ENCODE measurements at places on chromosomes 12 and 14.

DNA sequence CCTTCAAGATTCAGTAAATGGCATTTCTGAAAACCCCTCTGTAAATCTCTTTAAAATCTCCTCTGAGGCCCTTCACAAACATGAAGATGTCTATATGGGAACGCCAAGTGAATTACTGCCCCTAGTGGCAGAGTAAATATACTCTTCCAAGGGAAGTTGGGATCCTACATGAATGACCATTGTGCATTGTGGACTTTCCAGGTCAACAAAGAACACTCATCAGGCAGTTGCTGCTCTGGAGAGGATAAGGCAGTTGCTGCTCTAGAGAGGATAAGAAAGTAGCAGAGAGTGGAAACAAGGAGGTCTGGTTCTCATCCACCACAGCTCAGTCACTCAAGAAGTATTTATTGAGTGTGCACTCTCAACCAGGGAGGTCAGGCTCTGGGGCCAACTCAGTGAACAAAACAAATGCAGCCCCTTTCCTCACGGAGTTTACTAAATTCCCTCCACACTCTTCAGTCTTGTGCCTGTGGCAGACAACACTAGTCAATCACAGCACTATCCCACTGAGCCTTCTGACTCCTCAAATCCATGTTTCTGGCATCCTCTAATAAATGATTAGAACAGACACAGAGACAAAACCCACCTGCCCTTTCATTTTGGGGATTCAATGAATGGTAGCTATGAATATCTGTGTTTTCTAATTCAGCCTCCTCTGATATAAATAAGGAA lies 52.9 kb downstream of the SVOP start:
- DNase-seq = no peak

DNA sequence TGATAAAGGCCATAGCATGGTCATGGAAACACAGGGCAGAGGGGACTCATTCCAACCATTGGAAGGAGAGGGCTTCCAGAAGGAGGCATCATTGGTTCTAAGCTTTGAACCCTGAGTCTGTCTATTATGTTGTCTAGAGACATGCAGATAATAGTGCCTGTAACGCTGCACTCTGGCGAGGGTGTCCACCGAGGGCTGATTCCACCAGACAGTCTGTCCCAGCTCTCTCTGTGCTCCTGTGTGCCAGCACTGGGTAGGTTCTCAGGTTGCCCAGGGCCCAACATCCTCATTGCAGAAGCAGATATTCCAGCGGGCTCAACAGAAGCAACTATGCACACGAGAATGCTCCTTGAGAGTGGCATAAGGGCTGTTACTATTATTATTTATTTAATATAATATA lies 18.7 kb upstream of the CLMN start:
- no peak for DNase-seq

DNA sequence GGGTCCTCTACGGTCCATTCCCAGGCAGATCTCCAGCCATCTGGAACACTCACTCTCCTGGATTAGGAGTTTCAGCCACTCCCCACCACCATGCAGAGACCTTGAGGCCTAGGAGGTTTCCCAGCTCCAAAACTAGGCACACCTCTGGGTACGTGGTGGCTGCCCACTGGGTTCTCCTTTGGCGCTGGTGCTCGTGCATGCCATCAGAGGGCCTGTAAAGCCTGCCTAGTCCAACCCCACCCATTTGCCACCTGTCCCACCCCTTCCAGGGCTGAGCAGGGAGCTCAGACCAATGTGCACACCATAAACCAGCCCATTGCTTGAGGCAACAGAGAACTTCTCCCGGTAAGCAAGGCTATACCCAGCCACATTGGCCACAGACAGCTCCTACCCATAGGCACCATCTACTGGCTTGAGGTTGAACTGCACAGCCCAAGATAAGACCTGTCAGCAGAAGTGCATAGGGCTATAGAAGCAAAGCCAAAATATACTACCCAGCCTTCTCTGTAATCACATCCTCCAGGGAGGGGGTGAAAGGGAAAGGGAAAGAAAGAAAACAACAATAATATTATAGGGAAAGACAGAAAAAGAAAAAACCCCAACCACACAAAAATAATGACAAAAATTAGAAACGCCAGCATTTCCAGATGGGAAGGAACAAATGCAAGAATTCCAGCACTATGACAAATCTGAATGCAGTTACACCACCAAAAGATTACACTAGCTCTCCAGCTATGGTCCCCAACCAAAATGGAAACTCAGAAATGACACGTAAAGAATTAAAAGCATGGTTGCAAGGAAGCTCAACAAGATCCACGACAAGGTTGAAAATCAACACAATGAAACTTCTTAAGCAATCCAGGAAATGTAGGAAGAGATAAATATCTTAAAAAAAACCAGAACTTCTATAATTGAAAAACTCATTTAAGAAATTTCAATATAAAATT lies 111.9 kb upstream of the CCDC175 start:
- no peak for DNase-seq

- no peak for DNase-seq
Observed at GRCh38 chr12:54296393-54297099, 4.3 kb downstream of the NFE2 start.

DNA sequence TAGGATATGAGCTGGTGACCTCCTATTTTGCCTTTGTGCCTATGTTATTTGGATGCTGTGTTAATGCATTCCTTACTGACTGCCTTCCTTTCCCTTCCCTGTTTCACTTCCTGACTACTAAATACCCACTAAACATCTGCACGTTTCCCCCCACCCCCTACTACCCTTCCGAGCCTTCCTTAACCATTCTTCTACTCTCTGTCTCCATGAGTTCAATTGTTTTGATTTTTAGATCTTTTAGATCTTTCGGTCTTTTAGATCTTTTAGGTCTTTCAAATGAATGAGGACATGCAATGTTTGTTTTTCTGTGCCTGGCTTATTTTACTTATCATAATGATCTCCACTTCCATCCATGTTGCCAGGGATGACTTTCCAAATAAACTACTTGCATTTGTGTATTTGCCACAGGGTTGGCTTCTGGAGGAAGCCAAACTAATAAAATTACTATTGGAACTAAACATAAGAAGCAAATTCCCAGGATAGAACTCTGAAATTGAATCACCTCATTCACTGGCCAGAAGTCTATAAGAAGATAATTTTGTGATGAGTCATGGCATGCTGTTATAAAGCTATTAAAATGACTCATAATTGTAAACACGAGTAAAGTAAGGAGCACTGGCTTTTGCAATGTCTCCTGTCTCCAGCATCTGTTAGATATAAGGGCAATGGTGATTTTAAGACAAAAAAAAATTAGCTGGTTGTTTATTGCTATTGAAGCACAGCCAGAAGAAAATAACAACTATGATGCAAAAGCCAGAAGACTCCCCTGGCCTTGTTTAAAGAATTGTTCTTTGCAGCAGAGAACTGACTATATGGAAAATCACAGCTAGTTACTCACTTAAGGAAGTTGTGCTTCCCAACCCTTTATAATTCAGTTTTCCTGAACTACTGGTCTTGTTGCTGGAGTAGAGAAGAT lies 586.3 kb downstream of the LRFN5 start:
- no peak for DNase-seq

- no peak for DNase-seq
Observed at GRCh38 chr14:56194042-56194441, 75.8 kb downstream of the PELI2 start.

GRCh38 chr14:21454843-21455544 lies 929 bp downstream of the CHD8 start:
- DNase-seq = no peak

- DNase-seq = peak; percentile 60
Observed at GRCh38 chr14:90820958-90821357, 4.7 kb upstream of the TTC7B start.

- no peak for DNase-seq
Observed at GRCh38 chr12:64794305-64794704, 30.1 kb upstream of the TBC1D30 start.

GRCh38 chr12:92404259-92404894 lies 258.7 kb upstream of the BTG1 start:
- no peak for DNase-seq

DNA sequence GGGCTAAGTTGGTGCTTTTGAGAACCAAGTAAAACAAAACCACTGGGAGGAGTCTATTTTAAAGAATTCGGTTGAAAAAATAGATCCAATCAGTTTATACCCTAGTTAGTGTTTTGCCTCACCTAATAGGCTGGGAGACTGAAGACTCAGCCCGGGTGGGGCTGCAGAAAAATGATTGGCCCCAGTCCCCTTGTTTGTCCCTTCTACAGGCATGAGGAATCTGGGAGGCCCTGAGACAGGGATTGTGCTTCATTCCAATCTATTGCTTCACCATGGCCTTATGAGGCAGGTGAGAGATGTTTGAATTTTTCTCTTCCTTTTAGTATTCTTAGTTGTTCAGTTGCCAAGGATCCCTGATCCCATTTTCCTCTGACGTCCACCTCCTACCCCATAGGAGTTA lies 1.8 kb upstream of the RAB5B start:
- no peak for DNase-seq

DNA sequence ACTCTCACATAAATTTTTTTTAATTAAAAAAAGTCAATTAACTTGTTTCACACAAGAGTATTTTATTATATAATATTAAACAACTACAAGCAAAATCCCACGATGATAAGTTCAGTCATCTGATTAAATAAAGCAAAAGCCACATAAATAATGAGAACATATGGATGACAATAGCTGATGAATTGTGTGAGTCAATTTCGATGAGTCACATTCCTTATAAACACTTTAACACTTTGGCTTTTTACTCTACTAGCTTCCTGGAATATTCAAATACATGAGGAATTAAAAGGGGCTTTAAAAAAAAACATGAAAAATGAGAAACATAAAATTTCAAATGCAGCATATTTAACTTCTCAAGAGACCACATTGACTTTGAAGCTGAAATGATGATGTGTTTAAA lies 95.3 kb downstream of the BCAT1 start:
- DNase-seq = no peak

- no peak for DNase-seq
Observed at GRCh38 chr14:24067133-24068082, 4.0 kb upstream of the CPNE6 start.

DNA sequence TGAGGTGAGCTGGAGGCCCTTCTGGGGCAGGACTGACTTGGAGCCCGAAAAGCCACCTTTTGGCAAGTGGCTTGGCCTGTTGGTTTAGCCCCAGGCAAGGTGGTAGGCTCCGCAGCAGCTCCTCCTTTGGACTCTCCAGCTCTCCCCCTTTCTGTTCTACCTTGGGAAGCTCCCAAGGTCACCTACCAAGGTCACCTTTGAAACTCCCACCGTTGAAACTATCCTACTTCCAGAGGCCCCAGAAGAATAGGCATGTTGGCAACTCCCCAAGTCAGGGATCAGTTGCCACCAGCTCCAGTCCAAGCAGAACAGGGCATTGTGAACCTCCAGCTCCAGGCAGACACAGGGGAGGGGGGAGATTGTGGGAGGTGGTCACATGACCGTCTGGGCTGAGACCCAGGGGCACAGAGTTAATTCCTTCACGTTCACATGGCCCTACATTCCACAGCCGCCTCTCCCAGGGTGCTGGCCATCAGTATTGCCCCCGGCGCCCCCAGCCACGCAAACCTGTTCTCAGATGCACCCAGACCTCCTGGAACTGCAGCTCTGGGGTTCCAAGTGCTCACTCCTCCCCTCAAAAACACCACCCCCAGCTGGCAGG lies 14.4 kb downstream of the IRF2BPL start:
- DNase-seq = no peak

DNA sequence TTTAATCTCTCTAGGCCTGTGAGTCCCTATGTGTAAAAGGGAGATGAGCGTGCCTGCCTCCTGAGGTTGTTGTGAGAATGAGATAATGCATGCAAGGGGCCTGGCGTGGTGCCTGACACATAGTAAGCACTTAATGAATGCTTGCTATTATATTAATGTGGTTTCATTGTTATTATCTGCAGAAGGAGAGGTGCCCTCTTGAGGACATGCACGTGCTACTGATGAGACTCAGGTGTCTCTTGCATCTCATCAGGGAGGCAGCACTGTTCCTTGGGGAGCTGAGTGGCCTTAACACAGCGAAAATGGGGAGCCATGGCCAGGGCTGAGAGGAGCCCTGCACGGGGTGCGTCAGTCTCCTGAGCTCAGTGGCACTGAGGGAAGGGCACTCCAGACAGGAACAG lies 29.9 kb upstream of the BCDIN3D start:
- no peak for DNase-seq

- DNase-seq = no peak
Observed at GRCh38 chr12:47772738-47773061, 338 bp upstream of the SLC48A1 start.

- no peak for DNase-seq
Observed at GRCh38 chr14:89455412-89455811, 38.4 kb upstream of the FOXN3 start.

GRCh38 chr12:53179687-53180219 lies 769 bp upstream of the ZNF740 start:
- no peak for DNase-seq

DNA sequence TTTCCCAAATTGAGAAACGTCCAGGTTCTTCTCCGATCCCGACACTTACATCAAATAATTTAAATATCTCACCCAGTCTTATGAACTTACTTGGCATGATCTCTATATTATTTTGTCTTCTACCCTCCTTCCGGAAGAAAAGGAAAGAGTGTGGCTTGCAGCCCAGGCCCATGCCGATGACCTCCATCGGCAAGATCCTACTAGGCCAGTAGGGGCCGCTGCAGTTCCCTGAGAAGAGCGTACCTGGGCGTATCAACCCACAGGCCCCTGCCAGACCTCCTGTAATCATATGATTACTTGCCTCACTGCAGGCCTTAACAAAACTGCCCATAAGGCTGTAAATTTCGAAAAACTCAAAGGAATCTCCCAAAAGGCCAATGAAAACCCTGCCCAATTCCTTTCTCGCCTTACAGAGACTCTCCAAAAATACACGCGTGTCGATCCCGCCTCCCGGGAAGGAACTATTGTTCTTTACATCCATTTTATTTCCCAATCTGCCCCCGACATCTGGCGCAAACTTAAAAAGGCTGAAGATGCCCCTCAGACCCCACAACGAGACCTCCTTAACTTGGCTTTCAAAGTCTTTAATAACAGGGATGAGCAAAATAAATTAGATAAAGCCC lies 69.6 kb downstream of the MOK start:
- DNase-seq = peak; percentile 67

DNA sequence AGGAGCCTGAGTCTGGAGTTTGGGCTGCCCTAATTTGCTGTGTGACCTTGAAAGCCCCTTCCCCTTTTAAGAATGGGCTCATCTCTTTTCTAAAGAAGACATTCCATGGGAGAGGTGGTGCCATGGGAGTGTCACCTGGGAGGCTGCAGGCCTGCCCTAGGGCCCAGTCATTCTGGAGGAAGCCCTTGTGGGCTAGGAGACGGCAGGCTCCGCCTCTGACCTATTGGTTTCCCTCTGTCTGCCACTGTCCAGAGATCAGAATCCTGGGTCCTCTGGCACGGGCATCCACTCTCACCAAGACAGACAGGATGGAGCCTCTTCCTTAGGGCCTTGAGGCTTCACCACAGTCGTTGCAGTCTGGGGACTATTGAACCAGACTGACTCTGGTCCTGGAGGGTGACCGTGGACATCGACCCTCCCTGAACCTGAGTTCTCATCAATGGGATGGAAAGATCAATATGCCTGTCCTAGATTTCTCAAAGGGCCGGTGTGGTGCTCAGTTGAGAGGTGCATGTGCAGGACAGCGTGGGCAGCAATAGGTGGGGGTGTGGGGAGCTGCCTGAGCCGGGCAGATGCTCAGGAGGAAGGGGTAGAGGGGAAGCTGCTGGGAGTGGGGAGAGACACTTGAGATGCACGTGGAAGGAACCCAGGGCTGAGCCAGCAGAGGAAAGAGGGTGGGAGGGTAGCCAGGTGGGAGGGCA lies 12.2 kb upstream of the CLMN start:
- no peak for DNase-seq

- no peak for DNase-seq
Observed at GRCh38 chr14:103436533-103436932, 51.3 kb downstream of the MARK3 start.

- DNase-seq = no peak
Observed at GRCh38 chr14:31945701-31946100, 131.4 kb upstream of the ARHGAP5 start.

- DNase-seq = no peak
Observed at GRCh38 chr14:74572726-74573301, 39.2 kb downstream of the LTBP2 start.
